ENCODE measurements at places on chromosomes 5 and 9.

DNA sequence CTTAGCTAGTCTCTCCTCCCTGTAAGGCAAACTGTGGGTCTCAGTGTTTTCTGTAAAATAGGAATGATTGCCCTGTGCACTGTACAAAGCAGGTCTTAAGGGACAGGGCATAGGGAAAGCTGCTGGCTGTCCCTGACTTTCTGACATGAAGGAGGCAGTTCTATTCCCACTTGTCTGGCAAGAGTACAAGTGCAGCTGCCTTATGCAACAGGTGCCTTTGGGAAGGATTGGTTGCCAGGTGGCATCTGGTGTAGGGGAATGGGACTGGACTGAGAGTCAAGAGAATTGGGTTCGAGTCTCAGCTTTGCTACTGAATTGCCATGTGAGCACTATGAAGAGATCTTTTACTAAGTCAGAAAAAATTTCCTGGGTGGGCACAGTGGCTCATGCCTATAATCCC is 10.0 kb downstream of the BSPRY start:
- no peak for ATAC-seq

DNA sequence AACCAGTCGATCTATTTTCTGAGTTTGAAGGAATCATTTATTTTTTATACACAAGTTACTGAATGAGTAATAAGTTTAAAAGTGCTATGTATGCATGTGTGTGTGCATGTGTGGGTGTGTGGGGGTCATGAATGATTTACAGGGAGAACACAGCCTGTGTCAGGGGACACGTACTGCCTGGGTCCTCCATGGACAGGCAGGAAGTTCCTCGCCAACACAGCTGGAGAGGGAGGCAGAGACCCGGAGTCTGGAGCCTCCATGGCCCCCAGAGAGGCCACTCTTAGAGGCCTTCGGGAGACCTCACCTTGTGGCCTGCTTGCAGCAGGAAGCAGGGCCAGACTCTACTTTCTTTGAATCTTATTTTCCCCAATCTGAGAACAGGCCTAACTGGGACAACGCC is 144.7 kb downstream of the GABBR2 start:
- no peak for ATAC-seq

- ATAC-seq, result no peak
Observed at GRCh38 chr5:106720367-106720766, 950.4 kb downstream of the EFNA5 start.

GRCh38 chr5:149024477-149024876 is 38.4 kb downstream of the SH3TC2 start:
- no peak for ATAC-seq

- ATAC-seq, result no peak
Observed at GRCh38 chr5:116771466-116772151, 197.0 kb upstream of the SEMA6A start.

GRCh38 chr5:171093598-171093997 is 215.4 kb upstream of the TLX3 start:
- no peak for ATAC-seq

All from esophagus mucosa (tissue), 1 donor.